ENCODE measurements at places on chromosomes 11 and 22.
A peak's percentile ranks its signal among the peaks of the same experiment; 100 is the strongest.

DNA sequence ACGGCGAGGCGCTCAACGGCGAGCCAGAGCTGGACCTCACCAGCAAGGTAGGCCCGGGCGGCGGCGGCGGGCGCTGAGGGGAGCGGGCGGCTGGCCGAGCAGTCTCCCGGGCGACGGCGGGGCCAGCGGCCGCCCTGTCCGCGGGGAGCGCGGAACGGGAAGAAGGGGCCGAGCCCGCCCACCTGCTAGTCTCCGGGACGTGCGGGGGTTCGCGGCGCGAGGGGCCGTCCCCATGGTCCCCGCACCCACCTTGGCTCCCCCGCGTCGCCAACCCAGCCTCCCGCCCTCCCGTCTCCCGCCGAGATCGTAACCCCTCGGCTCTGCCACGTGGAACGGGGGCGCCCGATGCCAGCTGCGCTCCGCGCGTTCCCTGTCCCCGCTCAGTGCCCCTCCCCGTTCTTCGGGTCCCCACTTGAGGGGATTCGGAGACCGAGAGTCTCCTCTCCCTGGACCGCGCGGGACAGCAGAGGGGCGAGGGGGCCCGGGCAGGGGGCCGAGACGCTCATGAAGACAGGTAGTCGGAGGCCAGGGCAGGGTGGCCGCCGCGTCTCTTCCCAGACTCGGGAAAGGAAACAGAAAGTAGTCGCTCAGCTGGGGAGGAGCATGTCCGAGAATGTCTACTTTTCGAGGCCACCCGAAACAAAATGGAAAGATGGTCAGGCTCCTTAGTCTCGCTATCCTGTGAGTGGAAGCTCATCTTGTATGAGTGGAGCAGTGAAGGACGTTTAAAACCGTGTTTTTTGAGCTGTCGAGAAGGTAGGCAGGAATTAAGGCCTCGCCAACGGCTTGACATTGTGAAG is 557 bp downstream of the GTPBP1 start:
- DNase-seq = peak; percentile 10

DNA sequence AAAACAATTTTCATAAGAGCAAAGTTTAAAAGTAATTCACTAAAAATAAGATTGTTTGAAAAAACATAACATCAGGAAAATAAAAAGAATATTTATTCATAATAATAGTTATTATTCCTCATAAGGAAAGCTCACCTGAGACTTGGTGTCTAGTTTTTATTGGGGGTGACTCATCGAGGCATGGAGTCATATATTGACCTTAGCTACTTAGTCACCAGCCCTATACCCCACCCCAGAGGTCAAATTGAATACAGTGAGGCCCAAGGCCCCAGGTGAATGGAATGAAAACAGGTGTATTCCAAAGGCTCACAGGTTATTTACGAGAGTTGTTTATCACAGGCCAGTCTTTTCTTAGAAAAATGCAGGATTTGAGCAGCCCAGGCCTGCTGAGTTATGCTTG is 36.9 kb downstream of the CNTF start:
- no peak for DNase-seq

- DNase-seq = no peak
Measured at GRCh38 chr11:17396598-17397310, 8.3 kb upstream of the KCNJ11 start.

- peak; percentile 38 for DNase-seq
Measured at GRCh38 chr22:26502688-26503561, 9.3 kb downstream of the TFIP11 start.

DNA sequence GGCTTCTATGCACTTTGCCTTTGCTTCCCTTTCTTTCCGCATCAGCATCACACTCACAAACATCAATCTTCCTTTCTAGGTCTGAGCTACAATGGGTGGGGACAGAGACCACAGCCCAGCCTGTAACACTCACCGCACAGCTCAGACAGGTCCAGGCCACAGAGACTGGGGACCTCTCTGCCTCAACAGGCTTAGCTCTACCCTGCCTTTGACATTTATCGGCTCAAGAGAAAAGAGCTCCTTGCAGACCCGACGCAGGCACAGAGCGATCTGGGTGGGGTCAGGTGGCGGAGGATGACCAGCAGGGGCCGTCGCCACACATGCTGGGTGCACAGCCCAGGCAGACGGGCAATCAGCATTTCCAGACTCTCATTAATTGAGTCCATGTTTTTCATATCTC is 837.3 kb downstream of the TBC1D22A start:
- DNase-seq = no peak

GRCh38 chr11:125365196-125365931 is 130.7 kb downstream of the FEZ1 start:
- no peak for DNase-seq

GRCh38 chr11:43989162-43989981 is 46.9 kb downstream of the C11orf96 start:
- DNase-seq = no peak

- DNase-seq = no peak
Measured at GRCh38 chr11:98736833-98737232, 283.9 kb upstream of the CNTN5 start.
